Renal cortical epithelial cell (primary cell): ENCODE measurements at places on chromosomes 16 and 17. TPM values are rescaled to one million over a fixed set of nuclear protein-coding genes. Genes with fewer than 3 reads are reported as not detected.
A peak's percentile ranks its signal among the peaks of the same experiment; 100 is the strongest.

The CD7 gene
- not detected in 2 replicates for total RNA-seq

DNA sequence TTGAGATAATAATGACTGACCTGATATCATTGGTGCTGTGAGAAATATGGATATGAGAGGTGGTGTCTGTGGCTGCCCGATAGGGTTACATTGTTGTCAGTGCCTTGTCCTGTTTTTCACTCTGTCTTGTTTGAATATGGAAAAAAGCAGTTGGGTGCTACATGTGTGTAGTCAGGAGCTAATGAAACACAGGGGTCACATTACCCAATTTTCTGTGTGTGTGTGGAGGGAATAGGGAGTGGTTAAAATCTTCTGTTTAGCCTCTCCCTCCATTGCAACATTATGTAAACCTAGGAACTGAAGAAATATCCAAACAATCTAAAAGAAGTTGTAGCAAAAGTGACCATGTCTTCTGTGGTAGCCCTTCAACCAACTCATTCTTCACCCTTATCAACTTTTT is 527.7 kb upstream of the SOX9 start:
- DNase-seq: no peak

The TMEM238L gene
- not detected in 2 replicates for total RNA-seq

GRCh38 chr16:30914830-30915229 is 8.5 kb upstream of the FBXL19 start:
- DNase-seq: no peak

The RAD51C gene
- total RNA-seq: 31.1 and 33.6 TPM in 2 replicates

GRCh38 chr16:2284797-2285576 is 17.1 kb upstream of the RNPS1 start:
- DNase-seq: no peak

DNA sequence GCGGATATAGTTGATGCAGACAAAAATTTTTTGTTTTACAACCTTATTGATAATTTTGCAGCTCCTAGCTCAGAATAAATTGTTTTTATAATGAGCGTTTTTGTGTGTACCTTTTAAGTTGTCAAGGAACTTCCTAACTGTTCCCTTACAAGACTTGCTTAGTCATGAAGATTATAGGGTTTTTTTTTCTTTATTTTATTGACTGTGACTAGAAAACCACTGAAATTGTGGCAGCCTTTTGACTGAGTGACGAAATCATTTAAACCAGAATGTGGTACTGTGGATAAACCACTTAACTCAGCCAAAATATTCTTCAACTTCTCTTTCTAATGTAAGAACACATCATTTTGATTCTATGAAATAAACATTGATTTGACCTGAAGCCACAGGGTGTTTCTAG is 40.8 kb upstream of the VPS4A start:
- DNase-seq: peak; percentile 67

The WNT3 gene
- total RNA-seq: 1.4 and 1.9 TPM in 2 replicates

DNA sequence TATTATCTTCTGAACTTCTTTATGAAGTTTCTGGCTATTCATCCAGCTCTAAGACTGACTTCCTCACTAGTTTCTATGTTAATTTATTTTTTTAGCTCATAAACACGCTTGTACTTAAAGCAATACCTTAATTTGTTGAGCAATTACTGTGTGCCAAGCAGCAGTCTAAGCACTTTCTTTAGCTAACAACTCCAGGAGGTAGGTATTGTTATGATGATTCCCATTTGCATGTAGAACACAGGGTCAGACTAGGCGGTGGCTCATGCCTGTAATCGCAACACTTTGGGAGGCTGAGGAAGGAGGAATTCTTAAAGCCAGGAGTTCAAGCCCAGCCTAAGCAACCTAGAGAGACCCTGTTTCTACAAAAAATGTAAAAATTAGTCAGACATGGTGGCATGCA is 19.8 kb downstream of the DNAH3 start:
- no peak for DNase-seq

The RNF43 gene
- 2.3 and 6.0 TPM in 2 replicates for total RNA-seq

DNA sequence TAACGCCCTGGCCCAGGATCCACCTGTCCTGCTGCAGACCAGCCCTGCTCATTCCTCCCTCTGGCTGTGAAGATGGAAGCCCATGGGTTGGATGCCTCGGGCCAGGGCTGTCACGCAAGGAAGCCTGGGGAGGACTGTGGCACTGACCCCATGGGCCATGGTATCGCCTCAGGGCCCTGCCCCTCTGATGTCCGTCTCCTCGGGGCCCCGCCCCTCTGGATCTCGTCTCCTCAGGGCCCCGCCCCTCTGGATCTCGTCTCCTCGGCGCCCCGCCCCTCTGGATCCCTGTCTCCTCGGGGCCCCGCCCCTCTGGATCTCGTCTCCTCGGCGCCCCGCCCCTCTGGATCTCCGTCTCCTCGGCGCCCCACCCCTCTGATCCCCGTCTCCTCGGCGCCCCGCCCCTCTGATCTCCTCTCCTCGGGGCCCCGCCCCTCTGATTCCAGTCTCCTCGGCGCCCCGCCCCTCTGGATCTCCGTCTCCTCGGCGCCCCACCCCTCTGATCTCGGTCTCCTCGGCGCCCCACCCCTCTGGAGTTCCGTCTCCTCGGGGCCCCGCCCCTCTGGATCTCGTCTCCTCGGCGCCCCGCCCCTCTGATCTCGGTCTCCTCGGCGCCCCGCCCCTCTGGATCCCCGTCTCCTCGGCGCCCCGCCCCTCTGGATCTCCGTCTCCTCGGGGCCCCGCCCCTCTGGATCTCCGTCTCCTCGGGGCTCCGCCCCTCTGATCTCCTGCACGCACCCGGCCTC is 24.0 kb downstream of the METRNL start:
- no peak for DNase-seq

The CLEC3A gene
- total RNA-seq: not detected in 2 replicates

- DNase-seq: no peak
Measured at GRCh38 chr17:34110315-34110714, 144.8 kb upstream of the CCL2 start.

GRCh38 chr17:75783803-75784472 is 668 bp upstream of the UNK start:
- no peak for DNase-seq

The BAHCC1 gene
- total RNA-seq: 0.69 and 13.2 TPM in 2 replicates

The AGRP gene
- total RNA-seq: not detected in 2 replicates

The BCL6B gene
- total RNA-seq: under 0.01 and 0.05 TPM in 2 replicates

The NAGLU gene
- 24.8 and 42.2 TPM in 2 replicates for total RNA-seq

DNA sequence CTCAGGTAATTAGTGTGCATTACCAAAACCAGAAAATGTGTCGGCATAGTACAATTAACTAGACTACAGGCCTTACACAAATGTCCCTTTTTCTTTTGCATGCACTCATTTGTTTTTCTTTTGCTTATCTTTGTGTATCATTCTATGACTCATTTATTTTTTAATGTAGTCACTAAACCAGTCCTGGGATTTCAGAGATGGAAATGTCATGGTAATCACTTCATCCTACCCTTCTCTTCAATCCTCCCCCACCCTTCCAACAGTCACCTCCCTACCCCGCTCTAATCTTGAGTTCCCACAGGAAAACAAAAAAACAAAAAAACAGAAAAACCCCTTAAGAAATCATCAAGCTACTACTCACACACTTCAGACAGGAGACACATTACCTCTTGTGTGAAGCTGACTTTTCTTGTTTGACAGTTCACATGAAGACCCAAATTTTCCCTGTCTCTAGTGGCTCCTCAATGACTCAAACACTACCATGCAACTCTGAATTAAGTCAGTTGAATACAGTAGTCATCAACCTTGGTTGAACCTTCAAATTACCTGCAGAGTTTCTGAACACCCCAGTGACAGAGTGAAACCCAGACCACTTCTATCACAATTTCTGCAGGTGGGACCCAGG is 242.4 kb upstream of the SALL1 start:
- no peak for DNase-seq

DNA sequence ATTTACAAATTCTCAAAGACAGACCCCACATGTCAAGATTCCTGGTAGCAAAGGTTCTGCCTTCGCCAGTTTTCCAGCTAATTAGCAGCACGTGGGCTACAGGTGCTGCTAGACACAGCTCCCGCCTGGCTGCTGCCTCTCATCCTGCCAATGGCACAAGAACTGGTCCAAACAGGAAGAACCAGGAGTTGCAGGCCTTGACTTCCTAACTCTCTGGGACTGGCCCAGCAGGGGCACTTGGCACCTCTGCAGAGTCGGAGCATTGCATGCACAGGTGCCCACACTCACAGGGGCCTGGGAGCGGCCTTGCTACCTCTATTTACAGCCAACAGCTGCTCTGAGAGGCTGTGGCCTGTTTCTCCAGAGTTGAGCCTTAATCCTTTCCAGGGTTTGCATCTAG is 39.6 kb downstream of the TK2 start:
- DNase-seq: no peak

The GRAP gene
- 0.15 and 0.17 TPM in 2 replicates for total RNA-seq

The ABCC11 gene
- total RNA-seq: 0.05 TPM in 1 of 2 replicates, not detected in the other

- no peak for DNase-seq
Measured at GRCh38 chr16:11254913-11255736, 879 bp downstream of the SOCS1 start.

DNA sequence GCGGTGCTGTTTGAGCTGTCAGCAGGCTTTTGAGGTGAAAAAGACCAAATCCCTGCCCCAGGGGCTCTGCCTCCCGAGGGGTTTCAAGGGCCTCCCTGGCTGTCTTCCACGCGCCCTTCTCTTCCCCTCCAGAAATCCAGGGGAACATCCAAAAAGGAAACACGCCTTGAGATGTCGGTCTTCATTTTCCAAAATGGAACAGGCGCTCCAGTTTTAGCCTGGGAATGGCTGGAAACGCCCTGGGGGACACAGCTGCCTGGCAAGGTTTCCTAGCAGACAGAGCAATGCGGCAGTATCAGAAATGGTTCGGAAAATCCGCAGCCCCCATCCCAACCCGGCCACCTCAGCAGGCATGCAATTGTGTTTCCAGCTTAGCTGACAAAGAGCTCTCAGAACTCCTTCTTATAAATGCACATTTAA is 16.6 kb upstream of the LITAF start:
- DNase-seq: no peak

GRCh38 chr17:73166731-73167581 is 2.1 kb downstream of the SSTR2 start:
- DNase-seq: peak; percentile 29
